ENCODE measurements at places on chromosomes 3 and 15.

GRCh38 chr3:70731046-70731445 lies 418.6 kb upstream of the MDFIC2 start:
- DNase-seq: no peak

DNA sequence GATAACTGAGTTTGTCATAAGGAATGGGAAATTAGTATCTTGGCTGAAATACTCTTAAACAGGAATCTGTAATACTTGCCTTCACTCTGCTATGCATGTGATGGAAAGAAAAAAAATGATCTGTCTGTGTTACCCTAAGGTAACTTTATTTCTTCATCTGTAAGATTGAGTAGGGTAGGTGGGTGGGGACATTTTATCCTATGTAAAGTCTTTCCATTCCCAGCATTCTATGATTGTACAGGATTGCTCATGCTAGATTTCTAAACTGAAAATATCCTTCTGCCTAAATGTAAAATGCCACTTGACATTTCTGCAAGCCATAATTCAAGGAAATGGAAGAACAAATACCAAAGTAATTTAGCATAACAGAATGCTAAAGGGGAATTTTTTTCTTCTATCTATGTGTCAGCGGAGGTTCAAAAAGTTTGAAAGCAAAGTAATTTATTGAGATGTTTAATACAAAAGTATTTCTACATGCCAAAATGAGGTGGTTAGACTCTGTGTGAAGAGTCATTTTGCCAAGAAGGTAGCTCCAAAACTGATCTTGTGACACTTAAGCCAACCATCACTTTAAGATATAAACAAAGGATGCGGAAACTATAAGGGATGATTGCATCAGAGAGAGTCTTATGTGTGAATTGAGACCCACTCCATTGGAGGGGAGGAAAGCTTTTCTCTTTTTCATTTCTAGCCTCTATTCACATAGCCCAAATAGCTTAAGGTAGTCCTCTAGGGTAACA lies 46.6 kb upstream of the SERPINI2 start:
- DNase-seq: no peak

DNA sequence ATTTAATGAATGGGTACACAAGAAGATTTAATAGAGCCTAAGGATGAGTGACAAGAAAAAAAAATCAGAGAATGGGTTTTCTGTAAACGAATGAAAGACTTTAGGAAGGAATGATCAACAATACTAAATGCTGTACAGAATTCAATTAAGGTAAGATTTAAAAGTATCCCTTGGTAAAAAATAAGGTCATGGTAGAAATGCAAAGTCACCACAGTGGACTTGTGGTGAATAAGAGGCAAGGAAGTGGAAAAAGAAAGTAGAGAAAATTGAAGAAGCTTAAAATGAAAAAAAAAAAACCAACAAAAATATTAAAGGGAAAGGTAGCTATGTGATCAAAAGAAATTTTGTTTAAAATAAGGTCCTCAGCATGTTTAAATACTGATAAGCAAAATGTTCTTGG lies 82.4 kb downstream of the PLSCR2 start:
- no peak for DNase-seq

- DNase-seq: no peak
Measured at GRCh38 chr3:81295906-81296577, 465.4 kb downstream of the GBE1 start.

- DNase-seq: no peak
Measured at GRCh38 chr3:164640591-164640990, 437.7 kb downstream of the SI start.

DNA sequence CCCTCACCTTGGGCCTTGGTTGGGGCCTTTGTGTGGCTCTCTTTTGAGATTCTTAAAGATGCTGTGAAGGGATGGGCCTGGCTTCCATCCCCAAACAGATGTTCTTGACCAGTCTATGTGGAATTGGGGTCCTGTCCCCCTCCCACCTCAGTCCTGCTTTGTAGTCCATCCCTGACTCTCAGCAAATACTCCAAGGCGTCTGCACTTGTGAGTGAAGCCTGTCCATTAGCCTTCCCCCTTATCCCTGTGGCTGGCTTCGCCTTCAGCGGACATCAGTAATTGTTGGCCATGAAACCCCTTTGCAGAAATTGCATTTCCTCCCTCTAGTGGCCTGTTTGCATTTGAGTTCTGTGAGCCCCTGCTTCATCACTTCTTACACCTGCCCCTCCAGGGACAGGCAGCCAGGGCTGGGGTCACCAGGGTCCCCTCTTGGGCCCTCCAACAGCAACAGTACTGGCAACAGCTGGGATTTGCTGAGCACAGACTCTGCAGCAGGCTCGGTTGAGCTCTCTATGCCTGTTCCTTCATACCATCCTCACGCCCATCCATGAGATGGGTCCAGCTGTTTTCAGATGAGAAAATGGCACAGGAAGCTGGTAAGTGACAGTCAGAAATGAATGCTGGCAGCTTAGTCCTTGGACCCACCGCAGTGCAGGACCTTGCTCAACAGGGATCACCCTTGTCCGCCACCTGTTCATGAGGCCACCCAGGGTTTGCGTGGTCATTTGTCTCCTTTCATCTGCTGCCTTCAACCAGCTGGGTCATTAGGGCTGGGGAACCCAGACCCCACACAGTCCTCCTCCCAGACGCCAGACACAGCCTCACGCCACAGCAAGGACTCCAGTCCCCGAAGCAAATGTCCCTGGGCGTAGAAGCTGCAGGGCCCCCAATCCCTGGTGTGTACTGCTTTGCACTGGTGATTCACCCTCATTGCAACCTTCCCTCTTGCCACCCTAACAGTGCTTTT lies 8.9 kb upstream of the LRRK1 start:
- no peak for DNase-seq

- DNase-seq: no peak
Measured at GRCh38 chr3:194381460-194381875, 11.9 kb upstream of the LRRC15 start.

DNA sequence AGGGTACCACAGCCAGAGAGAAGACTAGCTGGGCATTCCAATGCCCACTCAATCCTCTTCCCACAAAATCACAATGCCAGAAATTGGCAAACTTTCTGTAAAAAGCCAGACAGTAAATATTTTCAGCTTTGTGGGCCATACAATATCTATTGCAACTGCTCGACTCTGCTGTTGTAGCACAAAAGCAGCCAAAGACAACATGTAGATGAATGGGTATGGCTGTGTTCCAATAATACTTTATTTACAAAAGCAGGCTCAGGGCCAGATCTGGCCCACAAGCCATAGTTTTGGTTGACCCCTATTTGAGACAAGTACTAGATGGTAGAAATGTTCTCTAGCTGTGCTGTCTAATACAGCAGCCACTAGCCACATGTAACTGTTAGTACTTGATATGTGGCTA lies 330.9 kb downstream of the ERC2 start:
- DNase-seq: no peak

DNA sequence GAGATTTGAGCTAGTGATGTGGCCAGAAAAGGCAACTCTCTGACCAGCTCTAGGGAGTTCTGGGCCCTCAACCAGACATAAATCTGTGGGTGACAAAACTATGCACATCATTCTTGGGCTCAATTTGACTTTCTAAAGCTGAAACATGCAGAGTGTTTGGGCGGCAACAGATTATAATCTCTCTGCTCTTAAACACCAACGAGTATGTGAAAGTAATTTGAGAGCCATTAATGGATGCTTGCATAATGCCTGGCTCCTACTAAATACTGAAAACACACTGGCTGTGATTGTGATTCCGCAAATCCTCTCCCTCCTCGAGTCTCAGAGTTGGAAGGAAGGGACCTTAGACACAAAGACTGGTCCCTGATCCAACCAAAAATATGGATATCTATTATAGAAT lies 186.7 kb downstream of the UACA start:
- no peak for DNase-seq

GRCh38 chr3:56197259-56197965 lies 270.9 kb downstream of the ERC2 start:
- DNase-seq: no peak

- no peak for DNase-seq
Measured at GRCh38 chr3:149501524-149501923, 27.0 kb downstream of the TM4SF4 start.

Measured in A549 (cell line).